Osteocyte (in vitro differentiated cells): ENCODE measurements at places on chromosomes 1 and 21. TPM values are rescaled to one million over a fixed set of nuclear protein-coding genes. Genes with fewer than 3 reads are reported as not detected.
A peak's percentile ranks its signal among the peaks of the same experiment; 100 is the strongest.

The RHCE gene
- total RNA-seq, result 0.40 and 0.71 TPM in 2 replicates

The C8A gene
- total RNA-seq, result not detected in 2 replicates

The LPAR3 gene
- total RNA-seq, result not detected in 2 replicates

DNA sequence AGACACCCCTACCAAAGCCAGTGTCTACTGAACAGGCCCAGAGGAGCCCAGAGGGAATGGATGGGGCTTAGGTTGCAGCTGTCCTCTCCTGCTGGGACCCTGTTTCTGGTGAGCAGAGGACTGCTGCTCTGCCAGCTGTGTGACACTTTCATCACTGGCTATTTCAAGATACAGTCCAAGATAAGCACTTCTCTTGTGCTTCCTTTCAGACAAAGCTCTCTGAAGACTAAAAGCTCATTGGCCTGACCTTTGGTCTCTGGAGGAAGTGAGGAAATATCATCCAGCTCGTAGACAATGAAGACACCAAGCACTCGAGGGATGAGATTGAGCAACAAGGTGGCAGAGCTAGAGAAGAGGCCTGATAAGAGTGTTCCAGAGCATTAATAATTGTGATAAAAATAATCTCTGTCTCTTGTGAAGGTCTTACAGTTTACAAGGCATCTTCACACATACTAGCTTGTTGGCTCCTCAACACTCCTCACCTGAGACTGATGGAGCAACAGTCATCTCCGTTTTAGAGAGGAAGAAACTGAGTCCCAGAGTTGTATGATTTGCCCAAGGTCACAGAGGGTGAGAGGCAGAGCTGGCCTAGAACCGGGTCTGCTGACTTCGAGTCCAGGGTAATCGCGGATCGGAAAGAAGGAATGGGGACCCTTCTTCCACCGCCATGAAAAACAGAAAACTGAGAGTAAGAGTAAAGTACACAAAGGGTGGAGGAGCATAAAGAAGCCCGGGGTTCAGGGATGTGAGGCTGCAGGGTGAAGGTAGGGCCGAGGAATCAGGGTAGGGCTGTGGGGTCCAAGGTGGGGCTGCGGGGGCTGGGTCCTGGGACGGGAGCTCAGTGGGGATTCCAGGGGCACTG, 666 bp downstream of the PAFAH2 start:
- H3K27ac ChIP-seq, result peak overlapping the region; percentile 94
- no peaks in the 10 kb centered on the region for H3K27me3 ChIP-seq
- DNase-seq, result no peak
- peak overlapping the region; percentile 90 for H3K4me3 ChIP-seq
- H3K36me3 ChIP-seq, result peaks cover 2% of the 10 kb centered on the region

DNA sequence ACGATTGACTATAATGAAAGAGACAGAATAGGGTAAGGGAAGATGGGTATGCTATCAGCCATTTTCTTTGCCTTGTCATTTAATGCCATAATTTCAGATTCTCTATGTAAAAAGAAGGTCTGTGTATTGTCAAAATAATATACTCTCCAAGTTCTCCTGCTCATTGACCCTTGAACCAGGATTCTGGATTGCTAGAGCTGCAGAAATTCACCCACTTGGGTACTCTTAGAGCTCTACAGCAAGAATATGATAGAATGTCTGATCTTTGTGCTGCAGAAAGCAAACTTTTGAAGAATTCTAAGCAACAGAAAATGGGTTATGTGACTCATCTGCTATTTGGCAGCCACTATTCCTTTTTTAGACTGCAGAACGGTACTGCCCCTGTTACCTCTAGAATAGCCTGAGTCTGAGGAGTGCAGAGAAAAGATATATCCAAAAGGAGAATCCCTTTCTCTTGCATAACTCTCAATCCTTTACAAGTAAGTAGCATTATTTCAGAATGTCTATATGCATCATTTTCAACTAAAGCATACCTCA, 78.2 kb upstream of the TENT5C start:
- H3K4me1 ChIP-seq, result peaks cover 10% of the 10 kb centered on the region
- no peak overlapping the region for H3K27ac ChIP-seq
- no peak for DNase-seq
- no peak overlapping the region for H3K4me3 ChIP-seq

- peaks cover 5% of the 10 kb centered on the region for H3K36me3 ChIP-seq
- no peak overlapping the region for H3K27ac ChIP-seq
- H3K27me3 ChIP-seq, result no peaks in the 10 kb centered on the region
- peaks cover 59% of the 10 kb centered on the region for H3K4me1 ChIP-seq
- no peak for DNase-seq
These were observed 7.0 kb downstream of the CAPZB start for GRCh38 chr1:19478322-19478721.

DNA sequence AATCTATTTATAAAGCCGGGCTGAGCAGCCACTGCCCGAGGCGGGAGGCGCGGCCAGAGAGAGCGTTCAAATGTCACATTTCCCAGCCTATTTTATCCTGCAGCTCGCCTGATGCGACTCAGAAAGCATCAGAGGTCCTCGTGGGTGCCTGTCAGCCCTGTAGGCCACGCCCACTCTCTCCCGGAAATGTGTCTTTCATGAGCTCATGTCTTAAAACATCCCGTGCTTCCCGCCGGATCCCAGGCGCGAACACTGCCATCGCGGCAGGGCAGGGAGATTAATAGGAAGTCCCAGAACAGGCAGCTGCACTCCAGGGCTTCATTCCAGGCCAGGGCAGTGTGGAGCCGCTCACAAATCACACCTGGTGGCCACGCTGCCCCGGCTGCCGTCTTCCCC, 117.5 kb downstream of the PRDM16 start:
- H3K27me3 ChIP-seq, result no peaks in the 10 kb centered on the region
- H3K27ac ChIP-seq, result no peak overlapping the region
- peaks cover 5% of the 10 kb centered on the region for H3K4me1 ChIP-seq
- H3K4me3 ChIP-seq, result no peak overlapping the region
- H3K36me3 ChIP-seq, result no peaks in the 10 kb centered on the region
- DNase-seq, result no peak

- no peak for DNase-seq
- no peak overlapping the region for H3K27ac ChIP-seq
- H3K27me3 ChIP-seq, result no peaks in the 10 kb centered on the region
- H3K36me3 ChIP-seq, result peaks cover 39% of the 10 kb centered on the region
These were observed 878.5 kb downstream of the USP25 start for GRCh38 chr21:16608209-16608830.

The ALPL gene
- total RNA-seq, result 41.6 and 43.4 TPM in 2 replicates

- peaks cover 43% of the 10 kb centered on the region for H3K36me3 ChIP-seq
- no peaks in the 10 kb centered on the region for H3K27me3 ChIP-seq
- H3K4me3 ChIP-seq, result no peak overlapping the region
These were observed 45.5 kb downstream of the EPS15 start for GRCh38 chr1:51473331-51474115.

DNA sequence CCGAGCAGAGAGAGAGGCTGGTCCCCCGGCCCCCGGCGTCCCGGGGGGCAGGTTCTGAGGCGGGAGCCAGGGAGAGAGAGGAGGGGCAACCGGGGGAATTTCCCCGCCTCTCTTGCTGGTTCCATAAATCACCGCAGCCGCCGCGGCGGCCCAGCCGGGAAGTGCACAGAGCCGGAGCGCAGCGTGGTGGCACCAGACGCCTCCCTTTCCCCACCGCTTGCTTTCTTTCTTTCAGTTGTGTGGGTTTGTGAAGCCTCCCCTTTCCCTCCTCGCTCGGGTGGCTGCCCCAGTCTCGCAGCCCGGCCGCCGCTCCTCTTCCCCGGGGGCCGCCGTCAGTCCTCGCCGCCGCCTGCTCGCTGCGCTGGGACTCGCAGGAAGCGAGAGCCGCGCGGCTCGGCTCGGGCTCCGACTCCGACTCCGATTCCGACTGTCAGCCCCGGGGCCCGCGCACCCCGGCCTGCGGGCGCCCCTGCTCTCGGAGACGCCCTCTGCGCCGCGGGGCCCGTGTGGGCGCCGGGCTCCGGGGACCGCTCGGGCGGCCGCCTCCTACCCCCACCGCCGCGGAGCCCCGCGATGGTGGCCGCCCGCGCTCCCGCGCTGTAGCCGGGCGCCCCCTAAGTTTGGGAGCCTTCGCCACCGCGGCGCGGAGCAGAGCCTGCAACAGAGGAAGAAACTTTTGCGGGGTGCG, at the start of gene CACHD1:
TSS of gene CACHD1 (plus strand) at position 153 of the 688 bp plus-strand sequence. CDS start 616 bp downstream, outside the sequence.
- H3K27ac ChIP-seq, result peak within 1 kb of the TSS; percentile 69
- H3K36me3 ChIP-seq, result no peaks in the 10 kb centered on the region
- peak; percentile 90 for DNase-seq
- H3K4me3 ChIP-seq, result peak within 1 kb of the TSS; percentile 88
- peaks cover 25% of the 10 kb centered on the region for H3K4me1 ChIP-seq

The CLCNKA gene
- total RNA-seq, result not detected in 2 replicates

The KRTAP10-12 gene
- total RNA-seq, result not detected in 2 replicates

The SYPL2 gene
- total RNA-seq, result 0.59 and 1.1 TPM in 2 replicates

The MCOLN2 gene
- not detected in 2 replicates for total RNA-seq

- peaks cover 2% of the 10 kb centered on the region for H3K27me3 ChIP-seq
- peaks cover 2% of the 10 kb centered on the region for H3K36me3 ChIP-seq
- H3K27ac ChIP-seq, result peak overlapping the region; percentile 95
- peaks cover 33% of the 10 kb centered on the region for H3K4me1 ChIP-seq
These were observed 1.4 kb downstream of the NUCKS1 start for GRCh38 chr1:205748403-205749233.

DNA sequence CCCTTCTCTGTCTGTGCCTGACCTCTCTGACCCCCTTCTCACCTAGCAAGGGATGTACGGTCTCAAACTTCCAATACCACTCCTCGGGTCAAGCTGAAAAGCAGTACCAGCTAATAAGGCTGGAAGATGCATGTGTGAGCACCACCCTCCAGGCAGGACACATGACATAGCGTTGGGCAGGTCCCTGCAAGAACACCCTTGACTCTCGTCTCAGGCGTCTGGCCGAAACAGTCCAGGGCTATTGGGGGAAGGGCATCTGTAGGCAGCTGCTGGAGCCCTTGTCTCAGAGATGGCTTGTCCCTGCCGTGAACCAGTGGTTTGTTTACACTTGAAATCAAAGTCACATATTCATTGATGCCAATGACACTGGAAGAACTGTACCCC, 56.5 kb downstream of the CD46 start:
- no peaks in the 10 kb centered on the region for H3K27me3 ChIP-seq
- peaks cover 21% of the 10 kb centered on the region for H3K4me1 ChIP-seq
- DNase-seq, result peak; percentile 62
- no peak overlapping the region for H3K4me3 ChIP-seq
- peaks cover 5% of the 10 kb centered on the region for H3K36me3 ChIP-seq
- no peak overlapping the region for H3K27ac ChIP-seq

The DMRTA2 gene
- total RNA-seq, result 0.19 TPM in 1 of 2 replicates, not detected in the other

The MEAF6 gene
- 62.3 and 62.9 TPM in 2 replicates for total RNA-seq

The FAM43B gene
- 0.37 and 0.43 TPM in 2 replicates for total RNA-seq

DNA sequence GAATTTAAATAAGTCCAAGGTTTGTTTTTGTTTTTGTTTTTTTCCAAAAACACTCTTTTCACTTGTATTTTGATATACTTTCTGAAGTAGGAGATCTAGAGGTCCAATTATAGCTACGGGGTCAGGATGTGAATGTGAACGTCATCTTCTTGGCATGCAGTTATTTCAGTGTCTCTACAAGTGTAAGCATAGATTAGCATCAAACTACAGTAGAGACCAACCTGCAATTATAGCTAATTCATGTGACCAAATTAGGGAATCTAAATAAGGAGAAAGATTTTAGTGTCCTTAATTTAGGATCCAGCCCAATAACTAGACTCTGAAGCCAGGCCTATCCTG, 107.3 kb upstream of the PALMD start:
- H3K4me3 ChIP-seq, result no peak overlapping the region
- no peak for DNase-seq
- H3K27ac ChIP-seq, result no peak overlapping the region
- H3K36me3 ChIP-seq, result no peaks in the 10 kb centered on the region

The E2F2 gene
- total RNA-seq, result 1.3 TPM in 2 replicates

- peaks cover 19% of the 10 kb centered on the region for H3K4me1 ChIP-seq
- H3K4me3 ChIP-seq, result no peak overlapping the region
- no peak for DNase-seq
- H3K27ac ChIP-seq, result peak overlapping the region; percentile 54
- no peaks in the 10 kb centered on the region for H3K36me3 ChIP-seq
- H3K27me3 ChIP-seq, result no peaks in the 10 kb centered on the region
These were observed 480.4 kb downstream of the SIPA1L2 start for GRCh38 chr1:232149287-232150201.

DNA sequence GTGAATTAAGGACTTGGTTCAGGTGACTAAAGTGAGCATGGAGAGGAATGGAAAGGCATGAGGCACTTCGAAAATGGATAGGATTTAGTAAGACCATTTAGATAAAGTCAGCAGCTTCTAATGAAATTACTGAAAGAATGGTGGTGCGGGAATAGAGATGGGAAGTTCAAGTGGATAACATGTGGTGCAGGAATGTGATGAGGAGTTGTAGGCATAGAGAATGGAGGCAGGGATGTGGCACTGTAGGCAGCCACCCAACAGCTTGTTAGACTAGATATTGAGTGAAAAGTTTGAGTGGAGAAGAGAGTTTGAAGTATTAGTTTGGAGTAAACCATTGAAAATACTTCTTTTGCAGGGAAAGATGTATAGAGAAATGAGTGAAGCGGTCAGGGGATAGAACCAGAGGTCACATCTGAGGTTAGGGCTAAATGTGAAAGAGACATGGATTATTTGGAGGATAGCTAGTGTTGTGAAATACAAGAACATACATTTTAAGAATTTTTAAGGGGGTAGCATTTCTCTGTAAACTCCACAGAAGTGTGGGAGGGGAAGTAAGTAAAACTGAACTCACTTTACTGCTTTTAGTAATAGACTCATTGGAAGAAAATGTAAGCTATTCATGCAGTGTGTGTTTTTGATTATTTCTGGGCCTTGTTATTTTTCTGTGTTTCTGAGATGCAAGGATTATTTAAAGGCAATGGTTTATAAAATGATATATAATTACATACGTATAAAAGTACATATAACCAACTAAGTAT, 46.2 kb downstream of the DYRK1A start:
- H3K27me3 ChIP-seq, result no peaks in the 10 kb centered on the region
- H3K27ac ChIP-seq, result peak overlapping the region; percentile 80
- DNase-seq, result no peak
- peaks cover 3% of the 10 kb centered on the region for H3K36me3 ChIP-seq
- no peak overlapping the region for H3K4me3 ChIP-seq
- peaks cover 59% of the 10 kb centered on the region for H3K4me1 ChIP-seq

DNA sequence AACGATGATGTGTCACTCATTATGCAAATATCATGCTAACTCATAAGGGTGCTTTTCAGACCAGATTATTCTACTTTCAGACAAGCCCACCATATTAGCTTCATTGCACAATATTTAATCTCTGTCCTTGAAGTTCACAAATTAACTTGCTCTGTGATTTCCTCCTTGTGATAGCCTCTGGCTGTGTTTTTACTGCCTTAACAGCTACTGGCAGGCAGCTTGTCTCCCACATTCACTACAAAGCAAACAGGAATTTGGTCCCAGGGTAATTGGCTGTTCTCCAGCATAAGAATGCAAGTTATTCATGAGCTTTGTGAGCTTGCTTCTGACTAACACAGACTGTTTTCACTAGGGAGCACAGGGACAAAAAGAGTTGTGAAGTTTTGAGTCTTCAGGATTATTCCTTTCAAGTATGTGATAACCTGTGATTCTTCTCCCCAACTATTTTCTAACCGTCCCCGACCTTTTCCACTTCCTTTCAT, 87.9 kb upstream of the HMCN1 start:
- no peak for DNase-seq
- H3K4me3 ChIP-seq, result peak overlapping the region; percentile 62
- peak overlapping the region; percentile 92 for H3K27ac ChIP-seq
- H3K4me1 ChIP-seq, result peaks cover 57% of the 10 kb centered on the region
- peaks cover 4% of the 10 kb centered on the region for H3K36me3 ChIP-seq
- no peaks in the 10 kb centered on the region for H3K27me3 ChIP-seq

- no peak overlapping the region for H3K27ac ChIP-seq
- DNase-seq, result no peak
- H3K4me3 ChIP-seq, result no peak overlapping the region
- peaks cover 11% of the 10 kb centered on the region for H3K36me3 ChIP-seq
These were observed 121.0 kb downstream of the LRRC40 start for GRCh38 chr1:70084314-70084915.

The PPIE gene
- total RNA-seq, result 38.4 and 40.8 TPM in 2 replicates

GRCh38 chr1:36731226-36732014, 248.7 kb upstream of the CSF3R start:
- no peak overlapping the region for H3K27ac ChIP-seq
- no peak for DNase-seq
- H3K4me1 ChIP-seq, result no peaks in the 10 kb centered on the region
- H3K4me3 ChIP-seq, result no peak overlapping the region
- H3K27me3 ChIP-seq, result no peaks in the 10 kb centered on the region
